Left kidney (tissue), 8 donors: ENCODE measurements at places on chromosomes 7 and 10. TPM values are rescaled to one million over a fixed set of nuclear protein-coding genes. Genes with fewer than 3 reads are reported as not detected.

PDLIM1 gene
- 69.4 TPM for polyA plus RNA-seq

PRKAR2B gene
- 41.2 TPM for polyA plus RNA-seq

METTL27 gene
- 5.1 TPM for polyA plus RNA-seq

NEUROD6 gene
- polyA plus RNA-seq: not detected

C7orf57 gene
- 0.95 TPM for polyA plus RNA-seq

SYNPO2L gene
- 1.6 TPM for polyA plus RNA-seq

CRYGN gene
- polyA plus RNA-seq: 4.4 TPM

LAMTOR4 gene
- polyA plus RNA-seq: 91.2 TPM

GBX1 gene
- polyA plus RNA-seq: 0.22 TPM

STEAP4 gene
- 0.23 TPM for polyA plus RNA-seq

AGBL3 gene
- 17.1 TPM for polyA plus RNA-seq

FBXW4 gene
- 55.1 TPM for polyA plus RNA-seq

SLC16A12 gene
- polyA plus RNA-seq: 33.3 TPM

CRTAC1 gene
- polyA plus RNA-seq: 24.7 TPM

SPDYE2 gene
- 14.8 TPM for polyA plus RNA-seq

STK17A gene
- polyA plus RNA-seq: 29.0 TPM

CAV1 gene
- 27.3 TPM for polyA plus RNA-seq

HTR5A gene
- polyA plus RNA-seq: not detected

RBP4 gene
- 1.00 TPM for polyA plus RNA-seq

GNAI1 gene
- polyA plus RNA-seq: 112 TPM

FOXI2 gene
- 1.2 TPM for polyA plus RNA-seq

PDK4 gene
- 17.4 TPM for polyA plus RNA-seq

PPP1R3C gene
- 37.3 TPM for polyA plus RNA-seq

SEMA4G gene
- 63.0 TPM for polyA plus RNA-seq
